Stimulated activated CD4-positive, alpha-beta T cell treated with anti-CD3 and anti-CD28 coated beads, Interleukin-15, amount 100 ng/mL, for 24 hours (primary cell): ENCODE measurements at places on chromosomes 16 and 17.

DNA sequence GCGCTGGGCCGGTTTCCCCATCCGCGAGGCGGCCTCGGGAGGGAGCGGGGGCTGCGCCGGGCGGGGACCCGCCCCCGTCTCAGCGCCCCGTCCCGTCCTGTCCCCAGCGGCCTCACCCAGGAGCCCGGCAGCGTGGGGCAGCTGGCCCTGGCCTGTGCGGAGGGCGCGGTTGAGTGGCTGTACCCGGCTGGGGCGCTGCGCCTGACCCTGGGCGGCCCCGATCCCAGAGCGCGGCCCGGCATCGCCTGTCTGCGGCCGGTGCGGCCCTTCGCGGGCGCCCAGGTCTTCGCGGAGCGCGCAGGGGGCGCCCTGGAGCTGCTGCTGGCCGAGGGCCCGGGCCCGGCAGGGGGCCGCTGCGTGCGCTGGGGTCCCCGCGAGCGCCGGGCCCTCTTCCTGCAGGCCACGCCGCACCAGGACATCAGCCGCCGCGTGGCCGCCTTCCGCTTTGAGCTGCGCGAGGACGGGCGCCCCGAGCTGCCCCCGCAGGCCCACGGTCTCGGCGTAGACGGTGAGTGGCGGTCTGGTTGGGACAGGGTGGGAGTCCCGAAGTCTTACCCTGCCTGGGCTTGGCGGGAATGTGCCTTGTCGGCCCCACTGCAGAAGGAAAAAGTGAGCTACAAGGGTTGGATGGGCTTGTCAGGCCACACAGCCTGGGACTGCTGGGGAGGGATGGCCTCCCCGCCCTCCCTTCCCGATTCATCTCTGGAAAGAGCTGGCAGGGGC lies 720 bp downstream of the METRN start:
- DNase-seq, result no peak

- DNase-seq, result no peak
These were observed 21.8 kb downstream of the SOX9 start for GRCh38 chr17:72142614-72143013.

GRCh38 chr17:79231766-79232287 lies 157.2 kb downstream of the ENGASE start:
- DNase-seq, result no peak

DNA sequence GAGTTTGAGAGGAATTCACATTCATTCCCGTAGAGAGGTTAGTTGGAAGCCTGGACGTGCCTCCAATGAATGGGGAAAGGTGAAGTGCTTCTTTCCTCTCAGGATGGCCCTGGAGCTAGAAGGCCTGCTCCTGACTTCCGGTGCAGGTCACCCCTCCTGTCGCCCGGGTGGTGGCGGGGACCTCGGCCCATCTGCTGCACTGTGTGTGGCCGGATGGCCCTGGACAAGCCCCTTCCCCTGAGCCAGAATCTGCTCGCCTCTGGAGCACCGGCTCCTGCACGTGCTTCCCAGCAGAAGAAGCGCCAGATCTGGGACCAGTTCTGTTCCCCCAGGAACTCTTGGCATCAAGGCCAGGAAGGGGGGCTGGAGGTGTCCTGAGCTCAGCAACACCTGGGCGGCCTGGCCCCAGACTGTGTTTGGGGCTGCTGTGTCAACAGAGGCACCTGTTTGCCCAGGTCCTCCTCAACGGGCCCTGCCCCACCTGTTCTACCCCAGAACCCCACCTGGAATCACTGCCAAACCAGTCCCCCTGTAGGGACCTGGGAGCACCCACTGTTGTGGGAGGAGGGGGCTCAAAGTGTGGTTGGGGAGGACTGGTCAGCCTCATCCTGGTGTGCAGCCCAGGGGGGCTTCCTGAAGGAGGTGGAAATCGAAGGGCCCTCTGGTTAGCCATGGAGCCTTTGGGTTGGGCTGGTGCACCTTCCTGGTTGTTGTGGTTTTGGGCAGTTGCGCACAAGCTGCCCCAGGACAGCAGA lies 5.1 kb upstream of the PERCC1 start:
- DNase-seq, result no peak
